ENCODE measurements at places on chromosomes 5 and 9.
A peak's percentile ranks its signal among the peaks of the same experiment; 100 is the strongest.

DNA sequence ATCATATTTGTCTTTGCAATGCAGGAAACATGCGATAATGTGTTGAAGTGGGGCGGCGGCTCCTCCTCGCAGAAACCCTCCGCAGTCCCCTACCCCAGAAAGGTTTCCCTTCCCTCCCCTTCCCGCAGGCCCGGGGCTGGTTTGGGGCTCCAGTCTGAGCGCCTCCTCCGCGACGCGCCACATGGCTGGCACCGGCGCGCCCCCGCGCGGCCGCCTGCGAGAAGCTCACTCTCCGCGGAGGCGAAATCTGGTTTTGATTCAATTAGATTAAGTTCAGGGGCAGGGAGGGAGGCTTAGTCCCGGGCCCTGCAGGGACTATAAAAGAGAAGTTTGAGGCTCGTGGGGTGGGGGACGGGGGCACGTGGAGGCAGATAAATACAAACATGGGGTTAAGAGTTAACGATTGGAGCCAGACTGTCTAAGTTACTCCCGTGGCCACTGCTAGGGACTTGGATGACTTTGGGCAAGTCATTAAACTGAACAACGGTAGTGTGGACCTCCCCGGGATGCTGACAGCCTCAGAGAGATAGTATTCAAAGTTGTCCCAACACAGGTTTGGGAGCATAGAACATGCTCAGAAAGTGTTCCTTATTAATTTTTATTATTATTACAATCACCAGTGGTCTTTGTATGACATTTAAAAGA, 69.4 kb downstream of the MSX2 start:
- peak; percentile 18 for DNase-seq

GRCh38 chr9:18675332-18675731, 201.4 kb downstream of the ADAMTSL1 start:
- DNase-seq, result no peak

DNA sequence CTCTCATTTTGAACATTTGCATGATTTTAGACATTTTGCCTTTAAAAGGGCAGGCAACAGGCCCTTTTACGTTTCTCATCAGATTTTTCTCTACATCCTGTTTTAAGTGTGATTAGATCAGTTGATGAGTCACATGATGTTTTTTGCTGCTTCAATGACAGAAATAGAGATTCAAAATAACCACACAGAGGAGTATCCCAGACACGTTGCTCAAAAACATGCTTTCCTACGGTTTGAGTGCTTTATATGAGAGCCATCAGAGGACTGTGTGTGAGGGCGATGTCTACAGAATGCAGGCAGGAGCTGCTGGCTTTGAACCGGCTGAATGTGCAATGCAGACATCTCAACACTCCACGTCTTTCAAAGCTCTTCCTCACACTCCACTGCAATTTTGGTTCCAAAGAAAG, 42.1 kb downstream of the OTULIN start:
- DNase-seq, result peak; percentile 13

GRCh38 chr9:89690334-89690912, 85.6 kb downstream of the GADD45G start:
- no peak for DNase-seq

- no peak for DNase-seq
These were observed 262.4 kb upstream of the KIF2A start for GRCh38 chr5:62043289-62044280.

DNA sequence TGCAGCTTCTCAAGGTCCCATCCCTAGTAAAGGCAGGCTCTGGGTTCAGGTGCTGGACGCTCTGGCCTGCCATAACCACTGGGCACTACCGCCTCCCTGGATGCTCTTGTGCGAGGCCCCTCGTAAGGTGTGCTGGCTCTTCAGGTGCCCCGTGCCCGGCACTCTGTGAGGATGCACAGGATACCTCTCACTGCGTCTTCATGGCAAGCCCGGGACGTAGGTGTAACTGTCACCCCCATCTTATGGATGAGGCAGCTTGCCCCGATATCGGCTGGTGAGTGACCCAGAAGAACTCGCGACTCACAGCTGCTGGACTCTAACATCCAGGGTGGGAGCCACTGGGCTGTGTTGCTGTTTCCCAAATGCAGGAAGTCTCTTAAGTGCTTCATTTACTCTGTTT, 79.0 kb downstream of the GTF3C4 start:
- DNase-seq, result no peak

DNA sequence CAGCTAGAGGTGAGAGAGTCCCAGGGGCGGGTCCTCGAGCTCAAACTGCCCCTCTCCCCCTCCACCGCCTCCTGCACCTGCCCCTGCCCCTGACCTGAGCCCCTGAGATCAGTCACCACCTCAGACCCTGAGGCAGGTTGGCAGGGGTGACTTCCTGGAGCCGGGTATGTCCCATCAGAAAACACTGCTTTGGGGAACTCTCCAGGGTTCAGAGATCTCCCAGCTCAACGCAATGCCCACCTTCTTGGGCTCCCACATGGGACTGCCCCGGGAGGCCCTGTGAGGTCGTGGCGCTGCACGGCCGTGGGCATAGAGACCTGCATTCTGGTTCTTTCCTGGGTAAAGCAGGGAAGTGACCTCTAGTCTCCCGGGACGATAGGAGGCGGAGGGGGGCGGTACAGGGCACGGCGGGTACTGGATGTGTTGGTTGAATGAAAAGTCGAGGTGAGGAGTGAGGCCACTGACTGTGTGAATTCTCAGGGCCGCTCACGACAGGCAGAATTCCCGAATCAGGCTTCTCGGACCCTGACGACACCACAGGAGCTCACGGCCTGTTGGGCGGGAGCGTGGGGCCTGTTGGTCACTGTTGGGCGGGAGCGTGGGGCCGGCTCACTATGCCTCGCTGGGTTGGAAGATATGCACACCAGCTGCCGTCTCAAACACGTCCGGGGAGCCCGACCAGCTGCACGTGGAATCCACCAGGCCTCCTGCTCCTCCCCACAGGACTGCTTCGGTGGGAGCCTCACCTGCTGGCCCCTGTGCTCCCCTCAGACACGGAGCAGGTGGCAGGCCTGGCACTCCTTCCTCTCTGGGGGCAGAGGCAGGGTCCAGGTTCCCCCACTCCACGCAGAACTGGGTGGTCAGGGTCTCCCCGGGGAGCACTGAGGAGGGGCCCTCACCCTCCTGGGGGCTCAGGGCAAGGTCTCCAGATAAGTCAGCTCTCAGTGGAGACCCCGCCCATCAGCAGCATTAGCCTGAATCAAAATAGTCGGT, 178.0 kb upstream of the PPP1R26 start:
- no peak for DNase-seq

DNA sequence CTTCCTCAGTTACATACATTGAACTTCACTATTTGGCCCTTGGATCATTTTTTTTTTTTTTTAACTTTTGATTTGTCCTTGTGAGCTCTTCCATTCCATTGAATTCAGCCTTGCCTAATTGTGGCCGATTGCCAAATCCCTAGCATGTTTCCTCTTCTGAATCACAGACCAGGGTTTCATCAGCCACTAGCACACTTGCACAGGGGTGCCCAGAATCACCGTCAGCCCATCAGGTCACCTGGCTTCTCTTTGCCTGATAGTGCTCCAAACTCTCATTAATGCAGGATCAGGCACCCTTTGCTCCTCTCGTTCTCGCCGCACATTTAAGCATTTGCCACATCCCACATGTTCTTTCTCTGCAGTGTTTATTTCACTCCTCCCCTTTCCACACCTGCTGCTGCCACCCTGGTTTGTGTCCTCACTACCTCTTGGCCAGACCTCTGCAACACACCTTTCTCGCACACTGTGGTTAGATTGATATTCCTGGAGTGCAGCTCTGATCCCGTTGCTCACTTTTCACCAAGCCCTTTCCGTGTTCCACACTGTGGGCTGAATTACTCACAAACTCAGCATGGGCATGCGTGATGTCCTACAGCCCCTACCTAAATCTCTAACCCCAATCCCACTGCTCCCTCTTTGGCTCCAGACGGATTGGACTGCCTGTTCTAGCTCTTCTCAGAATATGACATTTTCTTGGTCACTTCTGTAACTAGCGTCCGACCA, 9.8 kb downstream of the PIK3R1 start:
- no peak for DNase-seq

DNA sequence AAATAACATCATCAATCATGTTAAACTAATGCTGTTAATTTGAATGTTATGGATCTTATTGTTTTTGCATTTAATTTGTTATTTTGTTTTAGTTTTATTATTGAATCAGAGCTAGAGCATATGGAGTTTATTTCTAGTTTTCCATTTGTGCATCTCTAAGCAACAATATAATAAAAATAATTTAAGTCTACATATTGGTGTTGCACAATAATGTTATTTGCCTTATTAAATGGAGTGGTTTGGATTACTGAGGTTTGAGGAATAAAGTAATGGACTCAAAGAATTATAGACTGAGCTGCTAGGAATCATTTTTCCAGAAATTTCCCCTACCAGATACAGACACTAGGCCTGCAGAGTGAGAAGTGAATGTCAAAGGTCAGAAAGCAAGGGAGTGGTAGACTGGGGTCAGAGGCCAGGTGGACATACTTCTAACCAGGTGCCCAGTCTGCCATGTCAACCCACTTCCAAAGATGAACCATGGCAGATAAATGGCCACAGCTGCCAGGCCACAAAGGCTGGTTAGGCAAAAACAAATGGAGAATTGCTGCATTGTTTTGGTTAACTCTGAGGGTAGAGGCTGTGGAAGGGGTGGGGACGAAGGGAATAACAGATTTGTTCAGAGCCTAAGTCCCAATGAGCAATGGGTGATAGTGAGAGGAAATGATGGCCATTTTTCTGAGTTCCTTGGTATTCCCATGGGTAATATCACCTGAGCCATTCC, 113.1 kb downstream of the FBXL7 start:
- DNase-seq, result no peak

GRCh38 chr5:173719731-173720082, 103.3 kb upstream of the BOD1 start:
- DNase-seq, result no peak

- DNase-seq, result no peak
These were observed 790 bp downstream of the PTAR1 start for GRCh38 chr9:69759021-69759420.

DNA sequence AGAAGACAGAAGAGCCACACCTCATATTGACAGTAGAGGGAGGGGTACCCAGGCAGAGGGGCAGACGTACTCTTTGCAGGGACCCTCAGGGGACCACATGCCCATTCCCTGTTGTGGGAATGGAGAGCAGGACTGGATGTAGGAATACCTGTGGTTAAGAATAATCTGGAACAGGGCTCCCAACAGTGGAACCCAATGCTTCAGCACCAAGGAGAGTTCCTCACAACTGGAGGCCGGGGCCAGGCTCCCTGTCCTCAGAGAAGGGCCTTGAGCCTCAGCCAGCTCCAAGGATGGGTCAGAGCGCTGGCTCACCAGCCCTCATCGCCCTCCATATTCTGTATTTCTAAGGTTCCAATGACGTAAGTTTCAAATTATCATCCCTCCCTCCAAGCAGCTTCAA, 7.4 kb upstream of the SHC3 start:
- DNase-seq, result no peak

- no peak for DNase-seq
These were observed 18.0 kb upstream of the JAKMIP2 start for GRCh38 chr5:147800491-147800890.

- DNase-seq, result no peak
These were observed 14.4 kb upstream of the HRCT1 start for GRCh38 chr9:35891646-35892045.

- no peak for DNase-seq
These were observed 335.3 kb upstream of the TLE4 start for GRCh38 chr9:79236466-79236865.

DNA sequence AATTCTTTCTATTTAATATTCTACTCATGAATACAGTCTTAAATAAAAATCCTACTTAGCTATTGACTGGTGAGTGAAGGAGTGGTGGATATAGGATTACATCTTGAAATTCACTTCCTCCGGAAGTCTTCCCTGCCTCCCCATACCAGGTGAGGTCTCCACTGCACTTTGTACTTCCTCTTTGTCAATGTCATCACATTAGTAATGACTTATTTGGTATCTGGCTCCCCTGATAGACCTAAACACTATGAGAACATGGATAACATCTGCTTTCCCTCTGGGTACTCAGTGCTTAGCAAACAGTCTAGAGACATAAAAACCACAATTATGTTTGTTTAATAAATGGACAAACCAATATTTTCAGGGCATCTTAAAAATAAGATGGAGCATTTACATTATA, 532.1 kb downstream of the PDE4D start:
- DNase-seq, result no peak

- DNase-seq, result no peak
These were observed 79.7 kb upstream of the CDH6 start for GRCh38 chr5:31113666-31114350.

DNA sequence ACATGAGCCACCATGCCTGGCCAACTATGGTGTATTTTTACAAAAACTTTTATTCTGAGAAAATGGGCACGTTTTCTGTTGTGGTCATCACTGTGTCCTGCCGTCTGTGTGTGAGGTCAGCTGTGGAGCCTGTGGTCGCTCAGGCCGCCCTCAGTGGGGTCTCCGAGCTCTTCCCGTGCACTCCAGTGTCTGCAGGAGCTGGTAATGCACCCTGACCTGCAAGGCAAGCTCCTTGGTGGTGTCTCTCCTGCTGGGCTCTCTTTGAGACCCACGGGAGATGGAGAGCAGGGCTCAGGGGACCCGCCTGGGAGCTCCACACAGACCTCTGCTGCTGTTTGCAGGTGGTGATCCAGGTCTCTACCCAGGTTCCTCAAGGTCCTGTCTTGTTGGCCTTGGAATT, 9.6 kb upstream of the AHRR start:
- no peak for DNase-seq
